ENCODE measurements at places on chromosomes 2 and 18. TPM values are rescaled to one million over a fixed set of nuclear protein-coding genes. Genes with fewer than 3 reads are reported as not detected.

ABCG8 gene
- total RNA-seq, result under 0.01 TPM

GATA6 gene
- 2.9 TPM for total RNA-seq

CCDC121 gene
- 0.79 TPM for total RNA-seq

BMP10 gene
- total RNA-seq, result not detected

ANKMY1 gene
- total RNA-seq, result 15.8 TPM

OR6B2 gene
- not detected for total RNA-seq

SIGLEC15 gene
- total RNA-seq, result 0.26 TPM

ITGB6 gene
- 21.1 TPM for total RNA-seq

ADD2 gene
- total RNA-seq, result not detected

MC2R gene
- not detected for total RNA-seq

EML6 gene
- 0.53 TPM for total RNA-seq

NABP1 gene
- 45.5 TPM for total RNA-seq

C2orf66 gene
- under 0.01 TPM for total RNA-seq

CCDC150 gene
- 3.3 TPM for total RNA-seq

ESPNL gene
- total RNA-seq, result not detected

DUSP19 gene
- 0.38 TPM for total RNA-seq

TRIP12 gene
- 170 TPM for total RNA-seq
